ENCODE measurements at places on chromosomes 3 and 15.

GRCh38 chr3:85304360-85304964 is 345.7 kb downstream of the CADM2 start:
- DNase-seq = no peak

GRCh38 chr3:79979990-79980389 is 212.2 kb upstream of the ROBO1 start:
- no peak for DNase-seq

DNA sequence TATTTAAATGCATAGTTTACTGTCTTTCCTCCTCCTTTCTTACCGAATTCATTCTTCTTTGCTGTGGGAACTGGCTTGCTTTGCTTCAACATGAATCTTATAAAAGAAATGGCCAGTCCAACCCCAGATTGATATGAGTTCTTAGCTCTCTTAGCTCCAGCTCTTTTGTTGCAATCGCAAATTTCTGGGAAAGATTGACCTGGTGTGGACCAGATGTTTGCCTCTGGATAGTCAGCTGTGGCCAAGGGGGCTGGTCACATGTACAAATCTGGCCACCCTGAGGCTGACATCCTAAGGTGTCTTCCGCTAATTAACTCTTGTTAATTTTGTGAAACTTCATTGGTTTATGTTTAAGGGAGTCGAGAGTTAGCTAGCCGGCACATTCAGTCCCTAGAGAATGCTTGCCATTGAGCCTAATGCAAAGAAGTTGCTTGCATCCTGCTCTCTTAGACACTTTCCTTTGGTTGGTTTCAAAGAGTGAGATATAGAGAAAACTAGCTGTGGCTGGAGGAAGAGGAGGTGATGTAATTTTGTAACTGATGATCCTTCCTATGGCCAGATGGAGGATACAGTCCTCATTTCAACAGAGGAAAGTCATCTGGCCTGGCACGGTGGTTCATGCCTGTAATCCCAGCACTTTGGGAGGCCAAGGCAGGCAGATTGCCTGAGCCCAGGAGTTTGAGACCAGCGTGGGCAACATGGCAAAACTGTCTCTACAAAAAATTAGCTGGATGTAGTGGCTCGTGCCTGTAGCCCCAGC is 162.4 kb downstream of the ADAMTSL3 start:
- DNase-seq = no peak

GRCh38 chr3:48623851-48624547 is 2.4 kb upstream of the TMEM89 start:
- no peak for DNase-seq

DNA sequence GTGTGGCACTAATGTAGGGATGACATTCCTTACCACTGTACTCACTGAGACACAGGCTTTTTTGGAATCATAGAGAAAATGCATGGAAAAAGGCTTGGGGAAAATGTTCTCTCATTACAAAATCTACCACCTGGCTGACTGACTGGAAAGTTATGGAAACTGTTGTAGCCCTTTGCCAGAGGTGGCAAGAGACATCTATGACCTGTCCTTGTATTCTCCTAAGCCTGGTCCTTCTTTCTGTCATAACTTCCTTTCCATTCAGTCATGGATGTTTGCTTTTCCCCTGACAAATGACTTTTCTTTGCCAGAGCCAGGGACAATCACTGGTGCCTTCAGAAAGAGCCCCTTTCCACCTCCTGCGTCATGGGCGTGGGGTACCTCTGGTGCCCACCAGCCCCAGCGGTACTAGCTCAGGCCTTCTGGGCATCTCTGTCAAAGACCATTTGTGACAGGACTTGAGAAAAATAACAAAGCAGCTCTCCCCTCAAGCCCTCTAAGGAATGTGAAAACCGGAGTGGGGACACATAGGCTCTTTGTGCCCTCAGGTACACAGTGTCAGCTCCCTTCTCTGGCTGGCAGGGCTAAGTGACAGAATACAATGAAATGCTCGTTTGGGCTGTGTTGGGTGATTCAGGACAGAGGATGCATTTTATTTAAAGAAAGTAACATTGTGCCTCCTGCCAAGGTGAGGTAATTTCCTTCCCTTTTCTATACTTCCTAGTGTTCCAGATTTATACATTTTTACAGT is 381.1 kb upstream of the RASGRP1 start:
- DNase-seq = no peak

DNA sequence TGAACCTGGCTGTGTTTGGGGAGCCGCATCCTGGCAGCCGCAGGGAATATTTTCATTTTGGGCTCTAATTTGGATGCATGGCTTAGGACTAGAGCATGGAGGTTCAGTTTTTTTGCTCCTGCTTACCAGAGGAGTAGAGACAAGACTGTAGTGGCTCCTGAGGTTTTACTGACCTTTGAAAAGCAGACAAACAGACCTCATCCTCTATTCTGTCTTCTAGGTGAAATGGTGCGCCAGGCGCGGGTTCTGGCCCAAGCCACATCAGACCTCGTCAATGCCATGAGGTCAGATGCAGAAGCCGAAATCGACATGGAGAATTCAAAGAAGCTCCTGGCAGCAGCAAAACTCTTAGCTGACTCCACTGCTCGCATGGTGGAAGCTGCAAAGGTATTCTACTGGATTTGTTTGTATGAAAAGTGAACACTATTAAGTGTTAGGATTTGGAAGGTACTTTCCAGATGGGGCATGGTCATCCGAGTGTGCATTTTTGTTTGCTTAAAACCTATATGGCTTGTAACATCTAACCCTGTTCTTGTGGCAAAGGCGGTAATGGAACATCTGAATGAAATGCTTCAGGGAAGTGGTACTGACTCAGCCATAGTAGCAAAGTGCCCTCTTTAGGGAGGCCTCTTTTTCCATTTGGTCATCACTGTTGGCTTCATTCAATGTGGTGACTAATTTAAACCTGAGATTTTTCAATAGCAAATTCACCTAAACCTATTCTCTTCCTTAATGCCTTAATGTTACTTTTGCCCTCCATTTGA is 330.7 kb upstream of the TPM1 start:
- DNase-seq = no peak

DNA sequence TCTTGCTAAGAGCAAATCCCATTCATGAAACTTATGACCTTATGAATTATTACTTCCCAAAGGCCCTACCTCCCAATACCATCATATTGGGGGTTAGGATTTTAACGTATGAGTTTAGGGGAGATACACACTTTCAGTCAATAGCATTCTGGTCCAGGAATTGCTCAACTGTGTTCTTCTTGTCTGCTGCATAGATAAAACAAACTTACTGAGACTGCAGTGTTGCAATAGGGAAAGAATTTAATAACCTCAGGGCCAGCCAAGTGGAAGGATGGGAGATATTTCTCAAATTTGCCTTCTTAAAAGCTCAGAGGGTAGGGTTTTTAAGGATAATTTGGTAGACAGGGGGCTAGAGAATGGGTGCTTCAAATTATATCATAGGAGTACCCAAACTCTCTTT is 625.8 kb downstream of the OTOL1 start:
- DNase-seq = no peak

- DNase-seq = no peak
Observed at GRCh38 chr3:117217760-117218316, 508.3 kb downstream of the TUSC7 start.

GRCh38 chr3:138081371-138082084 is 33.9 kb downstream of the DZIP1L start:
- DNase-seq = no peak

DNA sequence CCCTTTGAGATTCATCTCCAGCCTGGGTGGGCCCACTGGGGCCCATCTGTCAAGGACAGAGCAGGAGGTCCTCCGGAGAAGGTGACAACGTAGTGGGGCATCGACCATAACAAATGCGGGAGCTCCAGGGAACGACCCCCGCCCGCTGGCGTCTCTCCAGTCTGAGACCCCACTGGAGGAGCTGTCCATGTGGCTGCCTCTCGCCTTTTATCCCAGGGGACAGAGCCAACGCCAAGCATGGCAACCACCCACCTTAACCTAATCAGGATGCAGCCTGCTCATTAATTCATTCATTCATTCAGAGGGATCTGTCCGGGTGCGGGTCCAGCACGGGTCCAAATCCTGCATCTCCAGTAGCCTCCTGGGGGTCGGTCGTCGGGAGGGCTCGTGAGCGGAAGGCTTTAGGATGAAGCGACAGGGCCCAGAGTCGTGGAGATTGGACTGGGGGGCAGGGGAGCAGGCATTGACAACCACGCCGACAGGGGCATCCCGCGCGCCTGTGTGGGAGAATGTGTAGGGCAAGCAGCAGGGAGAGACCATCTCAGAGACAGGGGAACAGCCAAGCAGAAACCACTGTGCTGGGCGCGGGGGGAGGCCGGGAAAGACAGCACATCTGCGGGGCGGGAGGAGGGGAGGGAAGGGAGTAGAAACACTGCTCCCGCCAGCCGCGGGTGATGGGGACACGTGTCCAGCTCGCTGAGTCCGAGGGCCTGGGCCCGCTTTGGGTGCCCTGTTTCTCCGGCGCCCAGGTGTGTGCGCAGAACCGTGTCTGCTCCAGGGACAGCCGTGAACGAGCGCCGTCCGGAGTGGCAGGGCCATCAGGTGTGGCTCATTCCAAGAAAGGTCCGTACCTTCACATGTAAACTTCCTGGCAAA is 1.9 kb downstream of the PIGZ start:
- DNase-seq = no peak

- no peak for DNase-seq
Observed at GRCh38 chr3:119329551-119329950, 35.4 kb downstream of the ARHGAP31 start.

- DNase-seq = peak; percentile 79
Observed at GRCh38 chr3:52144034-52144795, 10.0 kb downstream of the POC1A start.

GRCh38 chr15:69727121-69727924 is 274.7 kb downstream of the RPLP1 start:
- DNase-seq = no peak

GRCh38 chr3:71599416-71599815 is 15.9 kb upstream of the FOXP1 start:
- no peak for DNase-seq

- no peak for DNase-seq
Observed at GRCh38 chr3:100973594-100973993, 19.6 kb downstream of the ABI3BP start.

DNA sequence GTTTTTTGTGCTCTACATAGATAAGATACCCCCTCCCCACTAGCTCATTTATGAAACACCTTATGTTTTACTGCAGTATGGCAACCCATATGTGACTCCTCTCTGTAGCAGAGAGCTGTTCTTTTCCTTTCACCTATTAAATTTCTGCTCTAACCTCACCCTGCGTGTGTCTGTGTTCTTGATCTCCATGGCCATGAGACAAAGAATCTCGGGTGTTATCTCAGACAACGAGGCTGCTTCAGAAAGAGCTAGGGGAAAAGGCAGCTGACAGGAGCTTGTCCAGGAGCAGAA is 18.0 kb downstream of the CCR8 start:
- DNase-seq = peak; percentile 25

- DNase-seq = no peak
Observed at GRCh38 chr3:71061581-71061980, 521.9 kb downstream of the FOXP1 start.

- DNase-seq = peak; percentile 30
Observed at GRCh38 chr15:48798319-48798718, 12.6 kb downstream of the CEP152 start.

DNA sequence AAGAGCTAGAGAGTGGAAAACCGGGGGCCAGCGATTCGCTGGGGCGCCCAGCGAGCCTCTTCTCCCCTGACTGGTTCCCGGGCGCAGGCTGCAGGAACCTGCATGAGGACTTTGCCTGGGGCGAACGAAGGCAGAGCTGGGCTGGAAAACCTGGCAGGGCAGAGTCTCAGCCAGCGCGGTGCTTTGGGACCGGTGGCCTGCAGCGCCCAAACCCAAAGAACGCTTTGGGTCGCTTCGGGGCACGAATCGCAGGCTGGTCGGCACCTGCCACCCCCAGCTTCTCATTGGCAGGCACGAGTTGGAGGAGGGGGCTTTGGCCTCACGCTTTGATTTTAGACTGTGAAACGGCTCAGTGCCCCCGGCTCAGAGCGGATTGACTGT is 3.0 kb downstream of the ONECUT1 start:
- no peak for DNase-seq

DNA sequence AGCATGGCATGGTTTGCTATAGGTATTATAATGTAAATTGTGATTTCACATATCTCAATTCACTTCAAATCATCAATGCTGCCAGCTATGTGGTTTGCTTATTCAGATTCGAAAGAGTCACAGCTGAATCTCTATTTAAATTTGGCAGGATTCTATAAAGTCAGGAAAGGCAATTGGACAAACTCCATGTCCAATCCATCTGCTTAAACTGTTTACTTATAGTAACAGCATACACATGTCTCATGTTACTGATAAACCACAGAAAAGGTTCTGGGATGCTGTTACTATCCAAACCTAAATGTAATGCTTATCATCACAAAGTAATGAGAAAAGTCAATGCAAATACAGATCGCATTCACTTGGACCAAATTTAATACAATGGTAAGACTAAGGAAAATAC is 229.7 kb downstream of the ISL2 start:
- DNase-seq = no peak

DNA sequence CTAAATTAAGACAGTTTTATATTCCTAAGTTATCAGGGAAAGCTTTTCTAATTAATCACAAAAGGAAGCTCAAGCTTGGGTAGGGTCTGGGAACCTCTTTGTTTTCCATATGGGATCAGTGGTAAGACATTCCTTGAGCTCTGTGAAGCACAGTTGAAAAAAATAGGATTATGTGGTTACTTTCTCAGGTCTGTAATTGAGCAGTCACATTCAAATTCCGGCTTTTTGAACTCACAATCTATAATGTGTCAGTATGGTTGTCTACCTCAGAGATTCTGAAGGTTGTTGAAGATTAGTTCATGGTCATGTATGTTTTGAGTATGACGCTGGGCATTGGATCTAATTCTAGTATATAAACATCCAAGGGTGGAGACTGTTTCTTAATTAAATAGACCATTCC is 364.5 kb downstream of the LPP start:
- no peak for DNase-seq

DNA sequence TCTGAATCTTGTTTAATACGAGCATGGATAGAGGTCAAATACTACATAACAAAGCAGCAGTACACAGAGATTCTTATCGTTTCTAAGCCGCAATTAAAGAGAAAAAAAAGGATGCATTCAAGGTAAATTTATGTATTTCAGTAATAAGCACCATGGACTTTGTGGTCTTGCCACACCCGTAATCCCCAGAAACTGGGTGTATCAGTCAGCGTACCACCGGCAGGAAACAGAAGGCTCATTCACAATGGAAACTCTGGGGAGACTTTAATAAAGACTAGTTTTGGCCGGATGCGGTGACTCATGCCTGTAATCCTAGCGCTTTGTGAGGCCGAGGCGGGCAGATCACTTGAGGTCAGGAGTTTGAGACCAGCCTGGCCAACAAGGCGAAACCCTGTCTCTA is 81.9 kb upstream of the ZNF280D start:
- peak; percentile 76 for DNase-seq

GRCh38 chr3:54573858-54574257 is 354.0 kb downstream of the LRTM1 start:
- DNase-seq = no peak

- no peak for DNase-seq
Observed at GRCh38 chr3:20608054-20608738, 422.2 kb upstream of the SGO1 start.
